CD4-positive, alpha-beta T cell (primary cell): ENCODE measurements at places on chromosomes 16 and 17. TPM values are rescaled to one million over a fixed set of nuclear protein-coding genes. Genes with fewer than 3 reads are reported as not detected.

Gene CCDC40
- total RNA-seq, result 0.77 TPM

Gene ZNF747
- total RNA-seq, result 6.3 TPM

Gene TVP23A
- not detected for total RNA-seq

Gene MFAP4
- not detected for total RNA-seq

Gene CPPED1
- 2.3 TPM for total RNA-seq

Gene GPATCH8
- 76.0 TPM for total RNA-seq

Gene TRPV2
- 42.8 TPM for total RNA-seq

Gene PHOSPHO1
- not detected for total RNA-seq
